ENCODE measurements at places on chromosomes 3 and 15.
A peak's percentile ranks its signal among the peaks of the same experiment; 100 is the strongest.

DNA sequence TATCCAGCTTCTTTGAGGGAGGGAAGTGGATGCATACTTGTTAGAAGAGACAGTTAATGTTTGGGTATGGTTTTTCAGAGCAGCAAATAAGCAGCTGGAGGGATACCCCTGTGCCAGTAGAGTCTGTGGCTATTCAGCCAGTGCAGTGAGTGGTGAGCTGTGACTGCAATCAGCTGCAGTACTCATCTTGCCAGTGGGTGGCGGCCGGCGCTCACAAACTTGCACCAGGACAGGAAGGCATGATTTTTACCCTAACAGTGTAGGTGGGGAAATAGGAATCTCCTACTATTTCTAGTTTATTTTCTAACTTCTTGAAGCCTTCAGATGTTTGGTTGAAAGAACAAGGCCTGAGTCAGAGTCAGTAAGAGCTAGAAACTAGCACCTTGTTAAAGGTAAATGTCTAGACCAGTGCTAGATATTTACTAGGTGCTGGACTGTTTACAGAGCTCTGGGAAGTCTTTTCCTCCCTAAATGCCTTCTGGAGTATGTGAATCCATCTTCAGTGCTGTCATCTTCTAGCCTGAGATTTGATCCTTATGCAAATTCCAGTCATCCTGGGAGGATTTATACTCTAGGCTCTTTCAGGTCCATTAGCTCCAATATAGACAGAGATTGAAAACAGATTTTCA, 23.6 kb downstream of the TIMP4 start:
- DNase-seq = peak; percentile 21

DNA sequence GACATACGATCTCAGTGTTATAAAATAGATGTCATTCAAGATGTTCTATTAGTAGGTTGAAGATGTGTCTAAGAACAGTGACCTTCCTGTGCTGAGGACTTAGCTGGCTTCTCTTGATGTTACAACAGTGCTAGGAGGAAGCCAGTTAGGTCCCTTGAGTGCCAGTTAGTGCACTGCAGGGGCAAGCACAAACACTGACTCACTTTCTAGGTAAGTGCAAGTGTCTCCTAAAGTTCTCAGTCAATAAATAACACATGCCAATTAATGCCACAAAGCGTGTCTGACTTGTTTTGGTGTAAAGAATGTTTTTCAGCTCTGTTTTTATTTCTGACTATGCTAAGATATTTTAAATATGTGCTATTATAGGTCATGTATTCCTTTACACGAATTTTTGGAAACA, 211.8 kb downstream of the NAALADL2 start:
- DNase-seq = no peak

- no peak for DNase-seq
Measured at GRCh38 chr3:60136601-60137000, 1086.8 kb upstream of the CFAP20DC start.

- DNase-seq = no peak
Measured at GRCh38 chr3:138119423-138119766, 4.0 kb upstream of the DZIP1L start.

GRCh38 chr15:36742696-36743095, 163.3 kb downstream of the CDIN1 start:
- DNase-seq = no peak

DNA sequence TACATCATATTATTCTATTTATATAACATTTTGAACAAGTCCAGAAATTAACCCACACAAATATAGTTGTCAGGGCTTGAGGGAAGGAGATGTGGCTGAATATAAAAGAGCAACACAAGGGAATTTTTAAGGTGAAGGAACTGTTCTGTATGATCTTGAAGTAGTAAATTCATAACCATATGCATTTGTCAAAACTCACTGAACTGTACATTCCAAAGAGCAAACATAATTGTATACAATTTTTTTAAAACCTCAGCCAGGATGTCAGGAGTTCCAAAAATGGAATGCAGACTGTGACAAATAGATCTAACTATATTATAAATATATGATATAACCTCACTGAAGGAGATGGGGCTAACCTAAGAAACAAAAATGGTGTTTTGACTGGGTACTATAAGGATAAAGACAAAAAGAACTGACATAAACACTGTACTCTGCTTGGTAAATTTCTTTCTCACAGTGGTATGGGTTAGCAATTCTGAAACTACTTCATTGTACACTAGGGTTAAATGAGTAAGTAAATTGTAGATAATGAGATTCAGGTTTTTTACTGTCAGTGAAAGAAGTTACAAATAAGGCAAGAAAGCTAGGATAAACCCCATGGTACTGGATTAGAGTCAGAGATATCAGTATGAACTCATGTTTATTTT, 14.4 kb downstream of the GOLGB1 start:
- DNase-seq = no peak

GRCh38 chr3:127711021-127711695, 38.4 kb downstream of the ABTB1 start:
- DNase-seq = no peak

- no peak for DNase-seq
Measured at GRCh38 chr3:53809267-53809666, 37.0 kb downstream of the CHDH start.

DNA sequence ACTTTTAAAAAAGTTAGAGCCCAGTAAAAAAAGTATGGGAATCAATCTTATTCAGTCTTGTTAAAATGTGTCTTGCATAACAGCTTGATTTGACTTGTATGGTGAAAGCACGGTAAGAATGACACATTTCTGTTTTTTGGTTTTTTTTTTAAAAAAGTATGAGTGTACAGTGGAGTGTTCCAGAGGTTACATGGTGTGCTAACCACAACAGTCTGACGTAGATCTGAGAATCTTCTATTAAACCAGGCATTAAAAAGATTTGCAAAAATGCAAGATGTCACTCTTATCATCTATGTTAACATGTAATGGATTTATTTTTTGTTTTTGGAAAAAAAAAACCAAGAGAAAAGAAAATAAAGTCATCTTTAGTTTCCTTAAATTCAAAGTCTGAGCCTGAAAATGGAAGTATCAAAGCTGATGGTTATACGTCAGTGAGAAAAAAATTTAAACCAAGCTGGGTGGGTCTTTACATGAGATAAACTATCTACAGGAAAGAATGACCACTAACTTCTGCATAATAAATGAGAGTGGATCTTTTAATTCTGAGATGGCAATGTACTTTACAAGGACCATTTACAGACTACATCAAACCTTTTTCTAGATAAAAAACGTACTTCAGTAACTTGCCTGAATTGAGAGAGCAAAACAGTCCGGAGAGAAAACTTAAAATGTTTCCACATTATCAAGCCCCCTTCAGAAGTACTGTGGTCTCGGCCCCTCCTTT, 1.6 kb downstream of the GABPB1 start:
- DNase-seq = no peak

- no peak for DNase-seq
Measured at GRCh38 chr3:43010638-43011037, 31.5 kb downstream of the GASK1A start.

- DNase-seq = no peak
Measured at GRCh38 chr3:165815682-165816081, 21.5 kb downstream of the BCHE start.

DNA sequence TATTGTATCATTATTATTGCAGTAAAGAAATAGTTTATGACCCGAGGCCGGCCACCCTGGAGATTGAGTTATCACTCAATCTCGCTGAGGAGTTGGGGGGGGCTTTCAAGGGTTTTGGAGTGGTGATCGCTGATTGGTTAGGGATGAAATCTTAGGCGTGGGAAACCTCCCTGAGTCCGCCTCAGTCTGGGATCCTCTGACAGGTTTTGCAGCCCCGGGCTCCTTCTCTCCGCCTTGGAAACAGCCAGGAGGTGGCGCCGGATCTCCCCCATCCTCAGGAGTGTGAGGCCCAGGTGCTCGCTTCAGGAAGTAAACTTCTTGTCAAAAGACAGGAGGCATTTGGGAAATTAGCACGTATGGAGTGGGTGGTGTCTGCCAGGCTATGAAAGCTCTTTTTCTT, 41.1 kb upstream of the SEC61A1 start:
- no peak for DNase-seq

DNA sequence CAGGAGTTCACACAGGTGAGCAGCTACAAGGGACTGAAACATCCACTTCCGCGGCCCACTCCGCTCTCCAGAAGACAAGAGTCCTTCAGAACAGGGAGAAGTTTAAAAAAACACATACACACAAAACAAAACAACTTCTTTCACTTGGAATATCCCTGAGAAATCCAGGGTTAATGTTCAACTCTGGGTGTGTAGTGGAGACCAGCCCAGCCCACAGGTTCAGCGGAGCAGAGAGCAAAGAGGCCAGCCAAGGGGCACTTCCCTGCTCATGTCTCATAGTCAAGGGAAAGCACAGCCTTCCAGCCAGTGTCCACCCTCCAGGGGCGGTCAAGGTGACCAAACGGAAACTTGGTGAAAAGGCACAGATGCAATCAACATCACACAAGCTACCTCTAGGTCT, 41.6 kb downstream of the WNT5A start:
- no peak for DNase-seq

- DNase-seq = no peak
Measured at GRCh38 chr3:191263365-191263764, 64.3 kb downstream of the OSTN start.

DNA sequence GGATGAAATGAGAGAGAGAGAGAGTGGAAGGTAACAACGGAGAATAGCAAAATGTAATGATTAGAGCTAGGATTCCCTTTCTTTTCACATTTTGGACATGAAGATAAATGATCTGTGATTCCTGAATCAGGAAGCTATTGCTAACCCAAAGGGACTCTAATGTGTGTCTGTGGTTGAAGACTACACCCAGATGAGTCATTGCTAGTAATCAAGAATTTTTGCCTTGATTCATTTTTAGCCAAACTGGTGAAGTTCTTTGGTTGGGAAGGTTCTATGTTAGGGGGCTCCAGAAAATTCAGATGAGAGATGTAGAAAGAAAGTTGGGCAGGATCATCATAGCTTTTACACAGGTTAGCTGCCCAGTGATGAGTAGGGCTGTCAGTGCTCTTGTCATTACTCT, 116.4 kb downstream of the DUT start:
- DNase-seq = no peak

DNA sequence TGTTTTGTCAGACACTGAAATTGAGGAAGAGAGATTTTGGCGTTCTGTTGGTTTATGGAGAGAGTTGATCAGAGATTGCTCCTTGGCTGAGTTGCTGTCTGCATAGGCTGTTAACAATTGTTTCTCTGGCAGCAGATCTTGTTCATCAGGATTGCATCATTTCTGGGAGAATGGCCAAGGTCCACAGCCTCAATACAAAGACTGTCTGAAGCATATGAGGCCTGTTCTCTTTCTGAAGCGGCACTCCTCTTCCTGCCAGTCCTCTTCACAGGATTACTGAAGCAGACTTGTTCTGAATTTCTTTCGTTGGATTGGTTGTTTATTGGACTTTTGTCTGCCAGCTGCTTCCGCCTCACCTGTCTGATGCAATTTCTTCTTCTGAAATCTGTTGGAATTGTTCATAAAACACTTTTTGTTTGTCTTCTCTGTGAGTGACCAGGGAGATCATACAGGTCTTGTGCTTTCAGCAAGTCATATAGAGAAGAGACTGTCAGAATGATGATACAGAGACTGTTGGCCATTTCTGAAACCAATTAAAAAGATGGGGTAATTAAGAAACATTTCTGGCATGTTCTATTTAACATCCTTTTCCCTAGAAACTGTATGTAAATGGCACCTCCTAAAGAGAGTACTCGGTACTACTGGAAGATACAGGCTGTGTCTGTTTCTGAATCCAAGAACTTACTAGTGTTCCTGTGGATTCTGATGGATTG, 25.5 kb downstream of the SETD5 start:
- DNase-seq = no peak

DNA sequence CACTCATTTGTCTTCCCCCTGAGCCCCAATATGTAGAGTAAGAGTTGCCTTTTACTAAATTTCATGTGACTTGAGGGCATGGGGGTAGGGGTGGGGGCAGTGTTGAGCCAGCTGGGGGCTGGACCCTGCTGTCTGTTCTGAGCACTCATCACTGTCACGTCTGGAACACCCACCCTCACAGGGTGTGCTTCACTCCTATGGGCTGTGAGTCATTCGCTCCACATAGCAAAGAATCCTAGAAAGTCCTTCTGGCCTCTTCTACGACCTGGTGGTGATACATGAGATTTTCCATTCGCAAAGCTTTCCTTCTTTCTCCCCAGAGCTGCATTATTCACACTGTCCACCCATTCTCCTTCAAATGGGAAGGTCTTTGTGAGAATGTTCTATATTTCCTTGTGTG, 43.6 kb upstream of the MGLL start:
- DNase-seq = no peak

DNA sequence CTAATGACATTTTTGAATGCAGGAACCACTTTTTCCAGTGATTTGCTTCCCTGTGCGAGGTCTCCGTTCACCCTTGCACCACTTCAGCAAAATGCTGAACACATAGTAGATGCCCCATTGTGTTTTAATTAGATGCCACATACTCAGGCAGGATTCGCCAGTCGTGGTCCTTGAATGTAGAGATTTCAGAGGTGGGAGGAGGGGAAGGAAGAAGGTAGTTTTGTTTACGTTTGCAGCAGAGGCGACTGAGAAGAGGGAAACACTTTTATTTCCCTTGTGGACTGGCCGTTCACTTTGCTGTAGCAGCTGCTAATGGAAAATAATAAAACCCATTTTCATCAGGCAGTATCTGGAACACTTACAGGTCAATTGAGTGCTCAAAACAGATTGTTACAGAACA, 262.8 kb upstream of the TBL1XR1 start:
- no peak for DNase-seq

DNA sequence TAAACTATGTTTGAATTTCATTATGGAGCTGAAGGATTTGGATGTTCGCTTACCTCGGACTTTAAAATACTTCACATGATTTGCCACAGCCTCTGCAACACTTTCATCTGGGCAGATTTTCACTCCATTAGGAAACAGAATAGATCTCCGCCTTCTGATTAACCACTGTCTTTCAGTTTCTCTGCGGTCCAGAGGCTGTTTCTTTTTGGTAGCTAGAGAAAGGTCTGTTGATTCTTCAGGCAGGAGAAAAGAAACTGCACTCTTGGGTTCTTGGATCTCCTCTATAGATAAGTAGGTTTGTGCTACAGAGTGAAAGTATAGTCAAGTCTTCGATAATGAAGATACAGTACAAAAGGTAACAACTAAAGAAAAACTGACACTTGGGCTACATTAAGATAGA, 844 bp downstream of the IMPG2 start:
- DNase-seq = no peak

DNA sequence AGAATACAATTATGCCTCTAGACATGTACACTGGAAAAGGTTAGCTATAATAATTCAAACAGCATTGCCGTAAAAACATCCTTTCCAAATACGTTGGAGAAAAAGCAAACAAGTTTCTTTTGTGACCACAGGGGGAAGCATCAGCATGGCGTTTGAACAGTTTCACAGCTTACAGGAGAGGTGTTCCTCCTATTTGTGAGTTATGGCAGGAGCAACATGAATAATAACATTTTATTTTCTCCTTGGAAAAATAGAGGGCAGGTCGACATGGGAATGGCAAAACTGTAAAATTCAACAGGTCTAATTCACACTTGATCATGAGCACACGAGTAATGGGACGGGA, 39.7 kb upstream of the GADL1 start:
- DNase-seq = no peak

DNA sequence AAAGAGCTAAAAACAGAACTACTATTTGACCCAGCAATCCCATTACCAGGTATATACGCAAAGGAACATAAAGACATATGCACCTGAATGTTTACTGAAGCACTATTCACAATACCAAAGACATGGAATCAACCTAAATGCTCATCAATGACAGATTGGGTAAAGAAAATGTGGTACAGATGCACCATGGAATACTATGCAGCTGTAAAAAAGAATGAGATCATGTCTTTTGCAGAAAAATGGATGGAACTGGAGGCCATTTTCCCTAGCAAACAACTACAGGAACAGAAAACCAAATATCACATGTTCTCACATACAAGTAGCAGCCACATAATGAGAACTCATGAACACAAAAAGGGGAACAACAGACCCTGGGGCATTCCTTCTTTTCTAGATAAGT, 208.9 kb upstream of the LRRFIP2 start:
- no peak for DNase-seq

All from activated effector memory CD4-positive, alpha-beta T cell treated with Interleukin-2 at 50 U/mL for 16 hours (primary cell).